Activated CD8-positive, alpha-beta memory T cell treated with anti-CD3 and anti-CD28 coated beads, Interleukin-2, amount 50 U/mL, for 4 hours (primary cell): ENCODE measurements at places on chromosomes 13 and 19.

- DNase-seq = peak; percentile 97
These were observed at the start of gene RANBP3 for GRCh38 chr19:5977785-5978605. Gene RANBP3, minus strand, starts transcription at chr19:5978140. Its CDS starts 58 bp downstream, at chr19:5978082.

DNA sequence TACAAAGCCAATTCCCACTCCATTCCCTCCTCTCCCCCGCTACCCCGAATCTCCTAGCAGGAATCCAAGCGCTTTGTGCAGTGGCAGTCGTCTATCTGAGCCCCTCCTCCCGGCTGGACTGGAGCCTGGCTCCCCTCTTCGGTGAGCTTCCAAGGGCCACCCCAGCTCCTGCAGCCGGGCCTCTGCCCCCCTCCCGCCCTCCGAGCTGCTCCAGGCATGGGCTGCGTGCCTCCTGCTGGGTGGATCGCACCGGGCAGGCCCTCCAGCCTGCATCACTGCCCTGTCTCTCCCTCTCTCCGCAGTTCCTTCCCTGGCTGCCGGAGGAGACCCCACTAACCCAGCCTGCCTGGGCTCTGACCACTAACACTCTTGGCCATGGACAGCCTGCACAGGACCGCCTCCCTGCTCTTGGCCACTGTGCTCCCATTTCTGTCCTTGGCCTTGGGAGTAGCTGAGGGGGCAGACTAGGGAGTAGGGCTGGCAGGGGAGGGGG lies 12.9 kb upstream of the LENG8 start:
- no peak for DNase-seq

- DNase-seq = no peak
These were observed 20.6 kb upstream of the PLPP2 start for GRCh38 chr19:311813-312261.

GRCh38 chr19:11964858-11965645 lies at the start of gene ZNF763:
Gene ZNF763, plus strand, starts transcription at chr19:11965040. Its CDS starts 169 bp downstream, at chr19:11965209.
- DNase-seq = peak; percentile 84

DNA sequence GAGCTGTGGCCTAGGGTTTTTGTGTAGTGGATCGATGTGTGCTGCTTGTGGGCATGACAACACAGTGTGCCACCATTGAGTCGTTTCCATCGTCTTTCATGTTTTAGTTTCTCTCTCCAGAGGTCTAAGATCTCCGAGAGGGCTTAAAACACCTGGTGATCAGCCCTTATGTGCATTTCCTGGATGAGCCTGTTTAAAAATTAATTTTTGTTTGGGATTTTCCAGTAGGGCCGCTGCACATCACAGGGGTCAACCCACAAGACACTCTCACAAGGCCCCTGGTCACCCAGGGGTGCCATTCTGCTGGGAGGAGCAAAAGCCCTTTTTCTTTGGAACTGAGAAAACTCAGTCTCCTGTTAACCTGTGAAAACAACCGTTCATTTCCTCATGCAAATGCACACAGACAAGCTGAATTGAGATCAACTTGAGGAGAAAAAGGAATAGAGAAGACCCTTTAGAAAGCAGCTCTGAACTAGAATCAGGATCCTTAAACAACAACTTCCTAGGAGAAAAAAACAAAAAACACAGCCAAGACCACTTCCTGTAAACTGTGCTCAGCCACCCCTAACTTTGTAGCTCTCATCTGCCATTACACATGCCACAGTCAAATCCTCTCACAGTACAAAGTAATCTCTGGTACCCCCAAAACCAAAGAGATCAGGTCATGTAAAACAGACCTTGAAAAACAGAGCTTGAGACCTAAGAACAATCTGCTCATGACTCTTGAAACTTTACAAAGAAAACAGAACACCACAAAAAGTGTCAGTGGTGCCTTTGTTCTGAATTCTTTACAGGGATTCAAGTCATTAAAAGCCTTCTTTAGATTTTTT lies 8.3 kb upstream of the MTRF1 start:
- DNase-seq = no peak
